ENCODE measurements at places on chromosomes 6 and 20.
A peak's percentile ranks its signal among the peaks of the same experiment; 100 is the strongest.

- DNase-seq = no peak
Observed at GRCh38 chr6:86251106-86251505, 608.4 kb upstream of the SYNCRIP start.

- peak; percentile 9 for DNase-seq
Observed at GRCh38 chr6:87922947-87923330, 124.7 kb upstream of the SPACA1 start.

- DNase-seq = peak; percentile 26
Observed at GRCh38 chr6:39961178-39961577, 26.9 kb upstream of the MOCS1 start.

- no peak for DNase-seq
Observed at GRCh38 chr6:14549304-14549770, 431.8 kb downstream of the CD83 start.

DNA sequence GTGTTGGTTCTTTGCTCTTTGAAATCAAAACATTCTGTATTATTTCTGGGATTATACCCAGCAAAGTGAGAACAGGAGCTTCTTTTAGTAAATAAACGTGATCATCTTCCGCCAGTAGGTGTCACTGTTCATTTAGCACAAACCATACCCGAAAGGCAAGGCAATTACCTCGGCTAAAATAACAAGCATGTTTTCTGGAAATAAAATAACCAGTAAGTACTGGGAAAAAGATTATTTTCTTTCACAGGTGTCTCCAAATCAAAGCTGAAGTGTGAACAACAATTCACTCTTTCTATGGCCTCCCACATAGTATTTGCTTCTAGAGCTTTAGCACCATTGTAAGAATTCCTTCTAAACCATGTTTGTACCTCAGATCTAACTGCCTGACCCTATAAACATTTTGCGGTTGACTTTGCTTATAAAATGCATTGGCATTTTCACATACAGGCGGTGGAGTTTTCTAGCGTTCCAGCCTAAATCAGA is 144.6 kb upstream of the AGPAT4 start:
- DNase-seq = peak; percentile 61

DNA sequence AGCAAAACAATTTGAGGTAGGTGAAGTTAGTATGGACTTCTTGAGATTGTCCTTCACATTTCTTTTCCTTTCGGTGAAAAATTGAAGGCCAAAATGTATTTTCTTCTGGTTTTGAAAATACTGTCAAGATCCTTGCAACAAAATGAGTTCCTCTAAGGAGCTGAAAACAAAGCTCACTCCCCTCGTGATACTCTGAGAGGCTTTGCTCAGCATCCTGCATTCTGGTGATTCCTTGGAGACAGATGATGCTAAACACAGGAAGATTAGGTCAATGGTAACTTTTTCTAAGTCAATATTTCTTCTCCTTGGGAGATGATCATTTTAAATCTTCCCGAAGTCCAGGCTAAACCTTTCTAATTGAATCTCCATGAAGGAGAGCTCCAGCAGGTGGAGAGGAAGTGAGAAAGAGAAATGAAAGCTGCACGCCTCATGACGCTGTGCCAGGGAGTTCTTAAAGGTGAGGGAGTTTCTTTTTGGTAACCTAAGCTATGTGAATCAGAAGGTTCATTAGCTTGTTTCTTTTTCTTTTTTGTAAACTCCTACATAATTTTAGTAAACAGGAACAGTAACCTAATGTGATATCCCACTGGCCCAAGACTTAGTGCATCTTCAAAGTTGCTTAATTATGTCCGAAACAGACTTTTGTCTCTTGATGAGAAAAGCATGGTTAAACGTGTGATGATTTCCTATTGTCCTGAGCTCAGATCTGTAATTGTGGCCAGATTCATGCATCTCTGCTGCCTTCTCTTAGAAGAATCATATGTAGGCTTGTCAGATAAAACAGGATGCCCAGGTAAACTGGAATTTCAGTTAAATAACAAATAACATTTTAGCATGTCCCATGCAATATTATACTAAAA is 15.0 kb downstream of the ESR1 start:
- DNase-seq = no peak

- DNase-seq = no peak
Observed at GRCh38 chr6:157999168-158000051, 17.7 kb downstream of the SYNJ2 start.

GRCh38 chr6:158653577-158654354 is 3.9 kb downstream of the SYTL3 start:
- no peak for DNase-seq

- no peak for DNase-seq
Observed at GRCh38 chr6:11775791-11776409, 2.7 kb downstream of the ADTRP start.

DNA sequence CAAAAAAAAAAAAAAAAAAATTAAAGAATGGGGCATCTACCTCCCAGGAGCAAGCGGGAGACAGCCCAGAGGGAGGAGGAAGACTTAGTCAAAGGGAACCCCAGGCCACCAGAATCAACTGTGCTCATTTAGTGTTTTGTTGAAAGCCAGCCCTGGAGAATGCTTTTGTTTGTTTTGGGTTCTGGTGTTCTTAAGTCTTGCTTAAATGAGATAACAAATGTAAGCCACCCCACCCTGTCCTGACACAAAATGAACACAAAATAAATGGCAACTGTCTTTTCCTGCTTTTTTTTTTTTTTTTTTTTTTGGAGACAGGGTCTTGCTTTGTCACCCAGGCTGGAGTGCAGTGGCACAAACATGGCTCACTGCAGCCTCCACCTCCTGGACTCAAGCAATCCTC is 165.0 kb upstream of the JARID2 start:
- DNase-seq = no peak
